ENCODE measurements at places on chromosomes 16 and 17.

DNA sequence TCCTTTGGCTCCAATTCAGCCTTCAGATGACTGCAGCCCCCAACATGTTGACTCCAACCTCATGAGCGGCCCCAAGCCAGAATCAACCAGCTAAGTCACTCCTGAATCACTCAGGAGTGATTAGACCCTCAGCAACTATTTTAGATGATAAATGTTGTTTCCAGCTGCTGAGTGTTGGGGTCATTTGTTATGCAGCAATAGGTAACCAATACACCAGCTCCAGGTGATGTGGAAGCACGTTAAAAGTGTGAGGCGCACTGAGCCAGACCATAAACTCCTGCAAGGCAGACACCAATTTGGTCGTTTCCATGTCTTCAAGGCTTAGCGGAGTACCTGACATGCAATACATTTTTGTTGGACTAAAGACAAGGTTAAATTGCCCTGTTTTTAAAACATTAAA is 17.5 kb downstream of the COQ7 start:
- no peak for DNase-seq

- no peak for DNase-seq
Observed at GRCh38 chr17:50627782-50628601, 6.7 kb upstream of the ABCC3 start.

GRCh38 chr17:18039535-18040260 is 490 bp downstream of the GID4 start:
- no peak for DNase-seq

DNA sequence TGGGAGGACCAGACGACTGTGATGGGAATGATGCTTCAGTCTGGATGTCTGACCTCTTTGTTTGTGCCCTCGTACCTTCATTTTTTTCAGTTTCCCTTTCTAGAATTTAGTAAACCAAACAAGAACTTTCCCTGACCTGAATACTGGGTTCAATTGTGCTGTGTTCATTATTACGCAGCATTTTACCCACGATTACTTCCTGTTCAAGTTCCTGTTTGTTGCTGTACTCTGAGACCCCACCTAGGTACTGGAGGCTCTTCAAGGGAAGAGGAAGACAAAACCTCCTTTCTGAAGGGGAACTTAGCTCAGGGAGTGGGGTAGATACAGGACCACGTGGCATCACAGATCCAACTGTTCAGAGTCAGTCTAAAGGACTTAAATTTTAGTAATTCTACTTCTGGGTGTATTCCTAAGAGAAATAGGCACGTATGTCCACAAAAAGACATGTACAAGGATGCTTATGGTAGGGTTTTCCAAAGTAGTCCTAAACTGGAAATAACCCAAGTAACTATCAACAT is 9.2 kb upstream of the PRKCB start:
- DNase-seq: peak; percentile 27

GRCh38 chr17:76276069-76276431 is 10.9 kb downstream of the UBALD2 start:
- DNase-seq: no peak

- no peak for DNase-seq
Observed at GRCh38 chr17:45251931-45252330, 10.0 kb downstream of the SPATA32 start.

DNA sequence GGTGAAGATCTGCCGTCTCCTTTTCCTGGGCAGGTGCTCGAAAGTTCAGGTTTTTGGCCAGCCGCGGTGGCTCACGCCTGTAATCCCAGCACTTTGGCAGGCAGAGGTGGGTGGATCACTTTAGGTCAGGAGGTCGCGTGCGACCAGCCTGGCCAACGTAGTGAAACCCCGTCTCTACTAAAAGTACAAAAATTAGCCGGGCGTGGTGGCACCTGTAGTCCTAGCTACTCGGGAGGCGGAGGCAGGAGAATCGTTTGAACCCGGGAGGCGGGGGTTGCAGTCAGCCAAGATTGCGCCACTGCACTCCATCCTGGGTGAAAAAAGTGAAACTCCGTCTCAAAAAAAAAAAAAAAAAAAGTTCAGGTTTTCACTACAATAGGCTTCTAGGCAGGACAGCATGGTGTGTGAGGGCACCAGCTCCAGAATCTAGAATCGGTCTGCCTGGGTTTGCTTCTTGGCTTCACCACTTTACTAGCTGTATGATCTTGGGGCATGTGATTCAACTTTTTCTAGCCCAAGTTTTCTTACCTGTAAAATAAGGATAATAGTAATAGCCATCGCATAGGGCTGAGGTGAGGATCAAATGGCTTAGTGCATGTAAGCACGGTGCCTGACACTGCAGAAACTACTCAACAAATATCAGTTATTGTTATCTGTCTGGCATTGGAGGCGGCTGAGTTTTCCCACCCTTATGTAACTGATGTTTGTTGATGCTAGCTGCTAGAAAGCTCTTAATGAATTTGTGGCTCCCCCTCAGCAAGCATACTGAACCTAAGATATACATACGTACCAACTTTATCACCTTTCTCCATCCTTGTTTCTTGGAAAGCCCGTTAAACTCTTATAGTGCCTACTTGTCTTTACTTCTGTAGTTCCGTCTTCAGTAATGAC is 1.3 kb downstream of the PSMD12 start:
- no peak for DNase-seq

DNA sequence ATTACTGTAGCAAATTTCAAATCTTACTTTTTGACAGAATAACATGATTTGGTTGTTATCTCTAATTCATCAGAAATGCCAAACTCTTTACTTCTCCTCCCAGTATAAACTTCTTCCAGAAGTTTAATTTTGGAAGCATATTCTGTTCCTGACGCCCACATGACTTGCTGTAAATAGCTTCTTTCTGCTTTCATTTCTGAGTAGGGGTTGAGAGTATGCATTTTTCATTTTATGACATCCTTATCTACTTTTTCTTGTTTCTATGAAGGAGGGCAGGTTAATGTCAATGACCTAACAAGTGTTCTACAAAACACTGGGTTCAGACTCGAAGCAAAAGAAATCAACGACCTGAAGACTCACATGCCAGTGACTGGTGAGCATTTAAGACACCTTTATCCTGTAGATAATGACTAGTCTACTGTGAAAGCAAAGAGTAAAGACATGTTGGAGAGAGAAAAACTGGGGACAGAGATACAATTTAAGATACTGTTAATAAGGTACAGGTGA is 36.5 kb upstream of the EFCAB3 start:
- no peak for DNase-seq

DNA sequence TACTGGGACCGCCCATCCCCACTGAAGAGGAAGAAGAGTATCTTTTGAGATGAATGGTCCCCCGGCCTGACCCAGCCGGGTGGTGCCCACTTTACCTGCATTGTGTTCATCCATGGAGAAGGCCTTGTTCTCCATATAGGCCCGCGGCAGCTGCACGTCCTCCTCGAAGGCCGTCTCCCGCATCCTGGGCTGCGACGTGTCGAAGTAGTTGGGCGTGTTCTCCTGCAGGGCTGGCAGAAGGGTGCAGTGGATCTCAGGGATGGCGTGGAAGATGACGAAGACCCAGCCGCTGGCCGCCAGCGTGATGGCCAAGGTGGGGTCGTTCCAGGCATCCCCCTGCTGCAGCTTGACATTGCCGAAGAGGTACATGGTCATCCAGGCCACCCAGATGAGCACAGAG is 12.9 kb downstream of the GPRC5B start:
- no peak for DNase-seq

- peak; percentile 23 for DNase-seq
Observed at GRCh38 chr17:27578718-27579085, 52.3 kb upstream of the LGALS9 start.

DNA sequence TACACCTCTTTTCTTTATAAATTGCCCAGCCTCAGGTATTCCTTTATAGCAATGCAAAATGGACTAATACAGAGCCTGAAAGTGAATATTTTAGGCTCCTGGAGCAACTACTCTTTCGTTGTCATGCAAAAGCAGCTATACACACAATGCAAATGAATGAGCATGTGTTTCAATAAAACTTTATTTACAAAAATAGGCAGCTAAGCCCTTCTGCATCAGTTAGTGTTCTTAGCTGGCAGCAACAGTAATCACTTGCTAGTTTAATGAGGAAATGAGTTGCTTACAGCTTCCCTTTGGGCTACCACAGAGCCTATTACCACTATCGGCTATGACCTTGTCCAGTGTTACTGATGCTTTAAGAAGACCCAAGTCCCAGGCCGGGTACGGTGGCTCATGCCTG is 402.9 kb downstream of the XYLT1 start:
- no peak for DNase-seq

GRCh38 chr16:66616169-66616568 is 11.7 kb downstream of the CMTM3 start:
- DNase-seq: no peak

DNA sequence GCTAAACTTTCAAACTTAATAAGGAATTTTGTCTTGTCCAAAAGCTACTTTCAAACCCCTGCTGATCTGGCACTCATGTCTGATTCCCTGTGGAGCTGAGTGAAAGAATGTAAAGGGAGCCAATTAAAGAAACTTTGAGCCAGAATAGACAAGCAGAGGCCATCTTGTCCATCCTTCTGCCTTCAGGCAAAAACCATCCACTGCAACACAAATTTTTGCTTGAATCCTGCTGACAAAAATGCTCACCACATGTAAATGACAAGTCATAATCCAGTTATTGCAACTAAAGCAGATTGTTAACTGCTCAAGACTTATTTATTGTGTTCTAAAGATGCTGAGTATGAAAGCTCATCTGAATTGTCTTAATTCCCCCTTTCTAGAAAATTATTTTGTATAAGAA is 124.0 kb upstream of the HLF start:
- DNase-seq: no peak

- no peak for DNase-seq
Observed at GRCh38 chr16:65808790-65809189, 557.7 kb upstream of the CDH5 start.
